ENCODE measurements at places on chromosomes 4 and X.

DNA sequence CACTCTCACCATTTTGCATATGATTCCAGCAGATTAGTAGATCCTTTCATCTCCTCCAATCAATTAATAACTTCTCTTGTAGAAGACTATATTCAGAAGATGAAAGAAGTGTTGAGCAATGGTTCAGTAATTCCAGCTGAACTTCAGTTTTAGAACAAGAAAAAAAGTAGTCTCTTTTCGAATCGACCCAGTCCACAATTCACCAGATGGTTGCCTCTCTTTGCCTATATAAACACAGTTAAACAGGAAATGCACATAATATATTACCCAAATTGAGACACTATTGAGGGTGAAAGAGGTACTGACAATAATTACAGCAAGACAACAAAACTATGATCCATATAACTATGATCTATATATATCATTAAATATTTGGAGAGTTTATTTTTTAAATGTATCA lies 16.8 kb upstream of the FAM241A start:
- no peak for DNase-seq

DNA sequence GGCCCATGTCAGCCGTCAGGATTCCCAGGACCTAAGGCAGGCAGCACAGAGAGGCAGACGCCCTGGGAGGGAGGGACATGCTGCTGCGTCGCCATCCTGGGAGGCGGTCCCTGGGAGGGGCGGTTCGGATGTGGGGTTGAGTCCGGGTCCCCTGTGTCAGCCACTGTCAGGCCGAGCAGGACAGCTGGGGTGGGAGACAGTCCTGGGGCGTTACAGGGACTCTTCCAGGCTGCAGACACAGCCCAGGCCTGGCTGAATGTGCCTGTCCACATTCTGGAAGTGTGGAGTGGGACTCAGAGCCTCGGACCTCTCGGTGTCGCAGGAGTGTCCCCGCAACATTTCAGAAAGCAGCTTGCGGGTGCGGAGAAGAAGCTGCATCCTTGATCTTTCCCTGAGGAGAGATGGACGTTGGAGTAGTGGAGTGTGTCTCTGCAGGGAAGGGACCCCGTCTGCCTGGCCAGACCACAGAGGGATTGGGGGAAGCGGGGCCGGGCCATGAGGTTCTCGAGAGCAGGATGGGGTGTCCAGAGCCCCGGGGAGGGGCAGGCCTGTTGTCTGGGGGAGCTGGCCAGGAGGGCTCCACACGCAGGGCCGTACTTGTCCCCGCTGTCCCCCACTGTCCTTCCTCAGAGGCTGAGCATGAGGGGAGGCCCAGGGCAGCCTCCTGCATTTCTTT lies 6.1 kb downstream of the AKAP17A start:
- DNase-seq = no peak

DNA sequence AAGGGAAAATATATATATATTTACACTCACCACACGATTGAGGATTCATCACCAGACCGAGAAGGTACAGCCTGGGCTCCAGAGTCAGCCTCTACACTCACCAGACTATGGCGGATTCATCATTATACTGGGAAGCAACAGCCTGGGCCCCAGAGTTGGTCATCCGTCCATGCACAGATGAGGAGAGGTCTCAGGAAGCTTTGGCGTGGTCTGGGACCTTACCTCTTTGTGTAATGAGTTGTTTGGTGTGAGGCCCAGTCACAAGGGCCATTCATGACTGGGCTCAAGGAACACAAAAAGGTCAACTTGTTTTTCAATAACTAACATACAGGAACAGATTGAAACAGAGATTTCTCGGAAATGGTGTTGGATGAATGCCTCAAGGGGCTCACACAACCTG lies 926.1 kb downstream of the FAM133A start:
- no peak for DNase-seq

GRCh38 chr4:18227880-18228279 lies 206.3 kb upstream of the LCORL start:
- no peak for DNase-seq

- DNase-seq = no peak
Observed at GRCh38 chrX:68307769-68308168, 125.5 kb downstream of the OPHN1 start.

DNA sequence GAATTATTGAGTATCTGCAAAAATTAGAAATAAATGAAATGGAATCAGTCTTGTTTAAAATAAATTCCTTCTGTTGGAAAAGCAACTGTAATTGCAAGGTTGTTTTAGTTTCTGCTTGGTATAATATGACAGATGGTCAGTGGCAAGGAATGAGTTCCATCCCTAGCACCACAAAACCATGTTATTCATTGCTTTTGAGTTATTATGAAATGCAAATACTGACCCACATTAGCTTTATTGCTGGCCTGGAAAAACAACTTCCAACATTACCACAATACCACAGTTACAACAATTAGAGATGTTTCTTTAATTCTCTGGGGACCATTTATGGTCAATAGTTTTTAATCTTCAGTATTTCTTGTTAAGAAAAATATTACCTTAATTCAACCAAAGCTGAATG lies 194.4 kb downstream of the TMA16 start:
- DNase-seq = no peak

GRCh38 chrX:132948648-132949260 lies 9.7 kb downstream of the HS6ST2 start:
- no peak for DNase-seq

All from NCI-H748 treated with DMSO at 0.1 percent for 48 hours (cell line).